ENCODE measurements at places on chromosomes 1 and 21. TPM values are rescaled to one million over a fixed set of nuclear protein-coding genes. Genes with fewer than 3 reads are reported as not detected.

DNA sequence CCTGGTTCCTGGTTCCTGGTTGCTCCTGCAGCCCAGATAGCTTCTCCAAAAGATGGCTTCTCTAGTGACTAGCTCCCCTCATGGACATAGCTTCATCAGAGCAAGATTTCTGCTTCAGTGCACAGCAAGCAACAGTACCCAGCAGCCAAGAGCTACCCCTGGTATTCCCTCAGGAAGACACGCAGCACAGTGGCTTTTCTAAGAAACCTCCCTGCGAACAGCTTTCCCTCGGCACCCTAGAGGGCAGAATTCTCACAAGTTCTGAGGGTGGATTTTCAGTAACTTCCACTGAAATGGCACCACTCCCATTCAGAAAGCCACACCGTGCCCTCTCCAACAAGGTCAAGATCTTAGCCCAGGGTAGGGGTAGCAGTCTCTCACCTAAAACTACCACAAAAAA lies 128.2 kb downstream of the EIF4G3 start:
- H3K36me3 ChIP-seq: peaks cover 3% of the 10 kb centered on the region
- no peaks in the 10 kb centered on the region for H3K27me3 ChIP-seq
- no peak for DNase-seq
- H3K27ac ChIP-seq: no peak overlapping the region

Gene PIK3R3
- 14.3 TPM for total RNA-seq

Gene ARPC5
- total RNA-seq: 190 TPM

- no peak overlapping the region for H3K4me3 ChIP-seq
- no peaks in the 10 kb centered on the region for H3K36me3 ChIP-seq
- H3K4me1 ChIP-seq: peaks cover 21% of the 10 kb centered on the region
These were observed 54.8 kb downstream of the SIPA1L2 start for GRCh38 chr1:232574889-232575762.

DNA sequence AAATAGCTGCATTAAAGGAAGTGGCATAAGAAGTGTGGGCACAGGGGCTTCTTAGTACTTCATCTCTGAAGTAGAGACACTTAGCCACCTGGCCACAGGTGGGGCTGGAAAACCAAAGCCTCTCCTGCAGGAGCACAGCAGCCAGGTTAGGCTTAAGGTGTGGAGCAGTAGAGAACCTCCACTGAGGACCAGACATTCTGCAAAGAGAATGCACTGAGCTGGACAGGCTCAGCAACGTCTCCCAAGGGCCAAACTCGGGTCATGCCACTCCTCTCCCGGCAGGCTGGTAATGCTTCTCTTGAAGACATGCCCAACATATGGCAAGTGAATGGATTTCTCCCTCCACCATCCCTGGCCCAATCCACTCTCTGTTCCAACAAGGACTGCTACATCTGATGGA lies 33.0 kb upstream of the LRRC38 start:
- H3K36me3 ChIP-seq: no peaks in the 10 kb centered on the region
- no peaks in the 10 kb centered on the region for H3K4me1 ChIP-seq
- no peaks in the 10 kb centered on the region for H3K27me3 ChIP-seq
- no peak for DNase-seq

GRCh38 chr1:240589585-240590110 lies 22.3 kb downstream of the GREM2 start:
- no peaks in the 10 kb centered on the region for H3K4me1 ChIP-seq
- no peak for DNase-seq
- H3K4me3 ChIP-seq: no peak overlapping the region
- no peaks in the 10 kb centered on the region for H3K36me3 ChIP-seq
- H3K27ac ChIP-seq: no peak overlapping the region

DNA sequence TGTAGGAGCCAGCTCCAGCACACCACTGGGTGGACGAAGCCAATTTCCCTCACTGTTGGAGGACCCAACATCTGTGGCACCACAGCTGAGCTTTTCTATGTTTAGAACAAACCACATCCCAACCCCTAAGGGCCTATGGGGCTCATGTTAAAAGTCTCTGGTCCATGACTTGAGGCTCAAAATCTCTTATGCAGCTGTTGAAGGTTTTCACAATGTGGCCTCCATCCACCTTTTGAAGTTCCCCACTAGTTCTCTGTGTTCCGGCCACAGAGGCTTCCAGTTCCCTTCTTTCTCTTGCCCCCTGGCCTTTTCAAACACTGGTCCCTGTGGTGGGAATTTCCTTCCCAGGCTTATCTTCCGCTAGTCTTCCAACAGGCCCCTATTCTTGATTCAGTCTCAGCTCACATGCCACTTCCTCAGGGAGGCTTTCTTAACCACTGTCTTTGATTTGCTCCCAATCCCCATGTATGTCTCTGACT lies 3.9 kb upstream of the IFNLR1 start:
- no peak overlapping the region for H3K4me3 ChIP-seq
- peaks cover 11% of the 10 kb centered on the region for H3K27me3 ChIP-seq
- no peak overlapping the region for H3K27ac ChIP-seq
- DNase-seq: no peak
- peaks cover 5% of the 10 kb centered on the region for H3K4me1 ChIP-seq
- H3K36me3 ChIP-seq: no peaks in the 10 kb centered on the region

DNA sequence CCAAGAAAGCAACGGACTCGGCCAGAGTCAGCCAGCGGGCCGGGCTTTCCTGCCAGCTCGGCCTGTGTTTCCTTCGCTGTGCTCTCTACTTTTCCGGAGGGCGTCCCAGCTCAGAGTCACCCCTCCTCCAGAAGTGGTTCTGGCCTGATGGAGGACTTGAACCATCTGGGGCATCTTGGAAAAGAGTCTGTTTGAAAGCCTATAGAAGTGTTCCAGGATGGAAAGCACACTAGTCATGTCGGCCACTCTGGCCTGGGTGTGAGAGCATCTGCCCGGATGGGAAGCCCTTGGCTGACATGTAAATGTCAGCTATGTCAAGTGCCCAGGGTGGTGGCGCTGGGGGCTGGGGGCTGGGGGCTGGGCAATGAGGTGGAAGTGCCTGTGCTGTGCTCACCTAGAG lies 113.4 kb downstream of the DHRS3 start:
- no peak overlapping the region for H3K4me3 ChIP-seq
- peaks cover 7% of the 10 kb centered on the region for H3K36me3 ChIP-seq
- peak; percentile 26 for DNase-seq
- H3K27me3 ChIP-seq: no peaks in the 10 kb centered on the region

GRCh38 chr1:227032396-227032795 lies 92.3 kb downstream of the COQ8A start:
- peaks cover 5% of the 10 kb centered on the region for H3K4me1 ChIP-seq
- peaks cover 19% of the 10 kb centered on the region for H3K36me3 ChIP-seq
- H3K4me3 ChIP-seq: no peak overlapping the region
- no peaks in the 10 kb centered on the region for H3K27me3 ChIP-seq
- no peak for DNase-seq

Gene SPRR2G
- not detected for total RNA-seq

Gene FAM78B
- total RNA-seq: not detected

Gene WDR26
- total RNA-seq: 92.4 TPM

DNA sequence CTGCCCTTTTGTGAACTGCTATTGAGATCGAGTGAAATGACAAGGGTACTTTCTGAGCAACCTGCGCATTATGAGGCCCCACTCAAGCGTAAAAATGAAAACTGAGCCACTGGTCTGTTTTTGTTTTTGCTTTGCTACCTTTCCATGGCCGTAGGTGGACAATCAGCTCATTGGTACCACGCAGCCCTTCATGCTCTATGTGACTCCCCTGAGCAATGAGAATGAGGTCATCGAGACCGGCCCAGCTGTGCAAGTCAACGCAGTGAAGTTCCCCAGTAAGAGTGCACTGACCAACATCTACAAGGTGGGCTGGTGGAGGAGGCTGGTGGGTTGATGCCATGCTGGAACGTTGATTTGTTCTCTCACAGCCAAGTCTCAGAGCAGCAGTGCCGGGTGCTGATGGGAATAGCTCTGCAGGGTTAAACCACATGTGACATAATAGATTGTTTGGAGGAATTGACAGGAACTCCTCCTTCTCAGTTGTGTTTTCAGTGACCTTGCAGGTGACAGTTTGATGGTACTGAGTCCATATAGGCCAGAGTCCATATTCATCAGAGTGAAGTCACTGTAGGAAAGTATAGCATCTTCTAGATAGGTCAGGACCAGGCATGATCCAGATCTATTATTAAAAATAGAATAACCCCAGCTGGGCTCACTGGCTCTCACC lies 170.3 kb downstream of the VPS13D start:
- peaks cover 11% of the 10 kb centered on the region for H3K4me1 ChIP-seq
- no peak for DNase-seq
- no peak overlapping the region for H3K27ac ChIP-seq

DNA sequence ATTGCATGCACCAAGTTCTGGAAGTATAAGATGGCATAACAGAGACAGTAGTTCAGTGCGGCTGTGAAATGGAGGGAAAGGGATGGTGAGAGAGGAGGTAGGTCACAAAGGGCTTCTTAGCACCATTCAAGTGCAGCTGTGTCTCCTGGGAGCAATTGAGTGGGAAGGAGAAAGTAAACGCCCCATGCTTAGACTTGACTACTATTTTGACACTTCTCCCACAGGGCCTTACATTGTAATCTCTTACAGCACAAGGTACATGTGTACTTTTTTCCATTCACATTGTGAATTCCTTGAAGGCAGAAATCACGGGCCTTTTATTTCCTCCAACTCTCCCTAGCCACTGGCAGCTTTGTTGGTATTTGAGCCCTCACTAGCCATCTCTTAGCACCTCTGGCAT lies 239.6 kb upstream of the FOXD3 start:
- DNase-seq: no peak
- H3K4me1 ChIP-seq: no peaks in the 10 kb centered on the region
- H3K27me3 ChIP-seq: no peaks in the 10 kb centered on the region
- H3K36me3 ChIP-seq: no peaks in the 10 kb centered on the region
- no peak overlapping the region for H3K4me3 ChIP-seq

DNA sequence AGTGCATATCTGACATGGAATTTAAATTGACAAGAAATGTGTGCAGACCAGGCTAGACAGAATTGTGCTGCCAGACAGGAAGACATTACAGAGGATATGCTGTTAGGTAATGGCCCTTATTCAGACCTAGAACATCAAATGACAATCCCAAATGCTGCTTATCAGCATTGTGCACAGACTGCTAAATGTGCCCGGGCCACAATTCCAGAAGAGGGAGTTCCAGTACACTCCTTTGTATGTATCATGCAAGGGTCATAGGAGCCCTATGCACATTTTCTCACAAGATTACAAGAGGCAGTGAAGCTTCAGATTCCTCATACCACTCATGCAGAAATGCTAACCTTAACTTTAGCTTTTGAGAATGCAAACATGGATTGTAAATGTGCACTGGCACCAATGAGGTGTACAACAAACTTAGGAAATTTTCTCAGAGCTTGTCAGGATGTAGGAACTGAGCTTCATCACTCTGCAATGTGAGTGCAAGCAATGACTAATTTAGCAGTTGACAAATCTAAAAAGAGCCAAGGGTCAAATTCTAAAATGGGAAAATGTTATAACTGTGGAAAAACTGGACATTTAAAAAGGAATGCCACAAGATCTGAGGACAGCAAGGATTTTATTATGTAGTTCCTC lies 273.5 kb downstream of the COL11A1 start:
- no peak overlapping the region for H3K27ac ChIP-seq
- H3K4me3 ChIP-seq: no peak overlapping the region
- H3K27me3 ChIP-seq: no peaks in the 10 kb centered on the region
- H3K4me1 ChIP-seq: no peaks in the 10 kb centered on the region

- peaks cover 2% of the 10 kb centered on the region for H3K36me3 ChIP-seq
- peaks cover 11% of the 10 kb centered on the region for H3K4me1 ChIP-seq
- no peaks in the 10 kb centered on the region for H3K27me3 ChIP-seq
- DNase-seq: no peak
These were observed 6.4 kb downstream of the TRIM11 start for GRCh38 chr1:228400237-228400651.

Data from endothelial cell of umbilical vein (primary cell).